ENCODE measurements at places on chromosomes 12 and 14.

GRCh38 chr14:101918065-101918989, 46.0 kb upstream of the DYNC1H1 start:
- DNase-seq: no peak

DNA sequence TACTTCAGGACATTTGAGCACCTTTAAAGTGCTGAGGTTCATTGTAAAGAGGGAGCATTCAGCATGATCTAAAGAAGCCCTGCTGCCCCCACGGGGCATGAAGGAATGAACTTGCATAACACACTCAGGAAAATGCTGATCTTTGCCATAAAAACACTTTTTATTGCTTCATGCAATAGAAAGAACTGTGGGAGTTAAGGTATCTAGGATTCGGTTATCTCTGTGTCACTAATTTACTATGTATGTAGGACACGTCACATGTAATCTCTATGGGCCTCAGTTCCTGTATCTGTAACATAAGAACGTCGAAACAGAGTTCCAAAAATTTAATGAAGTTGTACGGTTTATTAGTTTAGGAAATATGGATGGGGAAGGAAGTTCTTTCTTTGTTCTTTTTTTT, 33.0 kb downstream of the BTBD7 start:
- no peak for DNase-seq

DNA sequence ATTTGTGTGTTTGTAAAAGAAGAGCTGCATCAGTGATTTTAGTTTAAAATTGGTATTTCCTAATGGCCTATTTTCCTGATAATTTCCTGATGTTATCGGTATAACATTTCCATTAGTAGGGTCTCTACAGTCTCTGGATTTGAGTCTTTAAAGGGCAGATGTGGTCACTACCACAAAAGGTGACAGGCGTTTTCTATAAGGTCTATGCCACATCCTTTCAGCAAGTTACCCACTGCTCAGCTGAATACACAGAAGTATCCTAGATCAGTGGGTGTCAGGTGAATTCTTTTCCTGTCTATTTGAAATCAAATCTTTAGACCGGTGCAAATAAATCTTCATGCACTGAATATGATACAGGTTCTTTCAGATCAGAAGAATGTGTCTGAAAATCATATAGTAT, 90.2 kb downstream of the LIN7A start:
- DNase-seq: no peak

- DNase-seq: no peak
Observed at GRCh38 chr12:56629459-56630179, 507 bp downstream of the BAZ2A start.

GRCh38 chr14:68987653-68988036, 8.5 kb upstream of the ACTN1 start:
- no peak for DNase-seq

DNA sequence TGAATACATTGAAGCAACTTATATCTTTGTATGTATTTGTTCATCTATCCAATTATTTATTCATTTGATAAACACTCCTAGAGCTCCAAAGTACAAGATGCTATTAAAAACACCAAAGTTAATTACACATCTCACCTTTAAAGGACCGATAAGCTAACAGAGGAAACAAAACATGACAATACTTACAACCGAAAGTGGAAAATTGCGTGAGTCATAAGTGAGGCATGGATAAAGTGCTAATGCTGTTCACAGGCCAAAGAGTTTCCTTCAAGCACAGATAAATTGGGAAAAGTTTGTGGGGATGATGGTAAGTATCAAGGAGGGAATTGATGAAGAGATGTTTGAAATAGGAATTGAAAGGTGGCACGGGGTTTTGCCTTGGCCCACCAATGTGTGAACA, 172.8 kb upstream of the KITLG start:
- no peak for DNase-seq

DNA sequence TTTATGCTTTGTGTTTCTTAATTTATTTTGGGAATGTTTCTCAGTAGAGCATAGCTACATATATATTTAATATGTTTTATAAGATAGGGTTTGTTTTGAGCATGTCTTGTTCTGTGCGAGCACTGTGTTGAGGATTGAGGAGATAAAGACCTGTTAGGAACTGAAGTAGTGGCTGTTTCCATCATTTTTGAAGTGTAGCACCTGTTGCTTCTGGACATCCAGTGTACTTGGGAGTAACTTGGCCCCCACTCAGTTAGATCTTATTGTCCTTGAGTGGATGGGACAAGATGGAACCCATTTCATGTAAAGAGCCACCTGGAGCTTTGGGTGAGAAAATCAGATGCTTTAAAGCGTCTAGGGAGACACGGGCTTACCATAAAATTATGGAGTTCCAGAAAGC, 8.7 kb downstream of the PPP2R5C start:
- no peak for DNase-seq

DNA sequence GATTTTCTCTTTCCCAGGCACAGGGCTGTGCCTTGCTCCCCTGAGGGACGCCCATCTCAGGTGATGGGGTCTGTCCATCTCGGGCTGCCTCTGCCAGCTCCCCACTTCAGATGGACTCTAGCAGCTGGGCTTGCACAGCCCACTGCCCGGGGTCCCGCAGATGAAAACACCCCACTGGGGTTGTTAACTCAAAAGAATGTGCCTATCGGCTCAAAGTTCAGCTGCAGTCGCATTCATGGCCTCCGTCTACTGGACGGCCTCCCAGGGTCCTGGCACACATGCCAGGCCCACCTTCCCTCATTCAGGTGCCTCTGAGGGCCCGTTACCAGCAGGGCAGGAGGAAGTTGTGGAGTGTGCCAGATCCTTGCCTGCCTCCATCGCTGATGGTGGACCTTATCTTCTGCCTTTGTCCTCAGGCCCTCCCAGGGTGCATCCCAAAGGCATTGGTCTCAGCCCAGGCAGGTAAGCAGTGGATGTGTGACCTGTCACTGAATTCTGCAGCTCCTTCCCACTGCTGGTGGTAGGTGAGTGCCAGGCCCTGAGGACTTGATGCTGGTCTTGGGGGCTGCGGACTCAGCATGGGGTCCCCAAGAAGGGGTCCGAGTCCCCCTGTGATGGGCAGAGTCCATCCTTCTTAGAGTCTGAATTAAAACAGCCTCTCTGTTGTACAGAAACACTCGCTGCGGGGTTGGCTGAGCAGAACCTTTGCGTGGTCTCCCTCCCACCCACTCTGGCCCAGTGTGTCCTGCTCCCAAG, 324.6 kb upstream of the DIO3 start:
- no peak for DNase-seq

- peak; percentile 91 for DNase-seq
Observed at GRCh38 chr12:43758728-43759563, at the start of the genes IRAK4 and PUS7L. TSS of gene IRAK4 (plus strand) at chr12:43758951. CDS start at chr12:43768112, 9,161 bp downstream. TSS of gene PUS7L (minus strand) at chr12:43758790. CDS start at chr12:43755245, 3,545 bp downstream.

- no peak for DNase-seq
Observed at GRCh38 chr14:68462683-68463082, 330.2 kb downstream of the ZFP36L1 start.

GRCh38 chr14:68950111-68950510, 29.0 kb downstream of the ACTN1 start:
- no peak for DNase-seq

- no peak for DNase-seq
Observed at GRCh38 chr12:56948457-56948777, 9.0 kb downstream of the RDH16 start.

GRCh38 chr12:62466018-62466593, 520 bp upstream of the MON2 start:
- DNase-seq: no peak

DNA sequence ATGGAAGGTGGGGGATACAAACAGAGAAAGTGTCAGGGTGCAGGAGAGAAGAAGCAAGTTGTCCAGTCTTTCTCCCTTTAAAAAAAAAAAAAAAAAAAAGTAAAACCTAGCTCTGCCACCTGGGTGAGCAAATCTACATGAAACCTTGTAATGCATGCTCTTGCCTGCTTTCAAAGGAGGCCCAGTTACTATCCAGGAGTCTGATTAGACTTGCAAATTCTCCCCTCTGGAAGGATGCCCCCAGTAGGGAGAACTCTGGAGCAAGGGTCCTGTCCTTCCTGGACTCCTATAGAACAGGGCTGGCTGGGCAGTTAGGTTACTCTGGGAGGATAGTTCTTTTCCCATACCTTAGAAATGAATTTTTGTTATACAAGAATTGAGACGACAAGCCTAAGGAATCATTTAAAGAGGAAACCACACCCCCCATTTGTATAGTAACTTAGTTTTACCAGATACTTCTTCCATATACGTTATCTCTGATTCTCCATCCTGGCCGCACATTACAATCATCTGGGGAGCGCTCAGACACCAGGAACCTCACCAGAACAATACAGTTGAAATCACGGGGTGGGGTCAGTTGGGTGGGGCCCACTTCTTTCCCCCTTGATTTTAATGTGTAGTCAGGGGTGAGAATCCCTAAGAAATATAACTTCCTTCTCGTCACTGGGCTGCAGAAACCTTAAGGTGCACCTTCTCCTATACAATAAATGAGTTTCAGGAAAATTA, 30.5 kb downstream of the RAB35 start:
- no peak for DNase-seq

DNA sequence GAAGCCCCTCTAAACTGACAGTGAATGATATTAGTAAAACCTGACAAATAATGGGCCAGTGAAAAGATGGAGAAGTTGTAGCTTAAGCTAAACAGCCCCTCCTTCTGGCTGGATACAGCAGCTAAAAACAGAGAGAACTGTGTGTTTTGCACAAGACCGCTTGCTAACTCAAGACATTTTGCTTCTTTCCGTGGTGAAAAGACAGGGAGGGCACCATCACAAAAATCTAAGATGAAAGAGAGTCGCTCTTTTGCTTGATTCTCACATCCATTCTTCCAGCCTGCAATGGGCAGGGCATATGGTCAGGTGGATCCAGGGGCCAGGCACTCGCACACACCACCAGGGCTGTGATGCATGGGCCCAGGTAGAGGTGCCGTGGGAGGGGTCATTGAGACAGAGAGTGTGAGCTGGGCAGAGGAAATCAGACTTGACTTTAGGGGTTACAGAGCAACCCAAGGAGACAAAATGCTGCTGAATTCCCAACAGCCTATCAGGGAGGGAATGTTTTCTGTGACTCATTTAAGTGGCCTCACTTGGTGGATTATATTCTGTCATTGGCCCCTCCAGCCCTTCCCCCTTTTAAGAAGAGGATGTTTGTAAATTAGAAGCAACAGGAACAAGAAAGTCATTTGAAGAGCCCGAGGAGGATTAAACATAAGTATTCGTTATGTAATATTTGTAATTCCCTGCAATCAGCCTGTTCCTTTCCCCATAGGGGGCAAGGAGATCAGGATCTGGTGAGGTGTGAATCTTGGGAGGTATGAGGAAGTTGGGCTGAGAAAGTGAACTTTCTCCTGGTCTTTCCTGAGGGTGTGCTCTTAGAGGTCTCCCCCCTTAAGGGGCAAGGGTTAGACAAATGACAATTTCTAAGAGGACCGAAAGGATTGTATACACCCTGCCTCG, 12.3 kb downstream of the EMP1 start:
- DNase-seq: no peak

GRCh38 chr14:74620923-74621322, 8.9 kb upstream of the LTBP2 start:
- DNase-seq: no peak

DNA sequence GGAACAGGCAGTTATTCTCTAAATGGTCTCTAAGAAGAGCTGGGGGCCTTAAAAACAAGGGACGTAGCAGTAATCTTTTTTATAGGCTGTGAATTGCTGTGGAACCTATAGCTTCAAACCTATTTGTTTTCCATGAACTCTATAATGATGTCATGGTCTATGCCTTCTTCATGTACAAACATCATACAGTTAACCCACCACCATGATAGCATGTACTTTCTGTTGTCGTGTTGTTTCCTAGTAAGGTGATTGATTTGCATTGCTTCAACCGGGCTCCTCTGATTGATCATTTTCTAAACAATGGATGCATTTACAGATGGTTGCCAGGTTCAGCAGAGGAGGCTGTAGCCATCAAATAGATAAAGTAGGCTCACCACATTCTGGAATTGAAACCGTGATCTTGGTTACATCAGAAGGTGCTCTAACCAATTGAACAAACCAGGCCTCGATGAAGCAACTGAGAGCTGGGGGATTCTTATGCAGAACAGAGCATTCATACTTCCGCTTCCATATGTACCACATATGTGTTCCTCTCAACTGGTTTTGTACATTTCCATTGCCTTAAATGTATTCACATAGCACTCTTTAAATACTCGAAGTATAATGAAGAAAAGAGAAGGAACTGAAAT, 25.6 kb upstream of the PCNX1 start:
- DNase-seq: no peak

DNA sequence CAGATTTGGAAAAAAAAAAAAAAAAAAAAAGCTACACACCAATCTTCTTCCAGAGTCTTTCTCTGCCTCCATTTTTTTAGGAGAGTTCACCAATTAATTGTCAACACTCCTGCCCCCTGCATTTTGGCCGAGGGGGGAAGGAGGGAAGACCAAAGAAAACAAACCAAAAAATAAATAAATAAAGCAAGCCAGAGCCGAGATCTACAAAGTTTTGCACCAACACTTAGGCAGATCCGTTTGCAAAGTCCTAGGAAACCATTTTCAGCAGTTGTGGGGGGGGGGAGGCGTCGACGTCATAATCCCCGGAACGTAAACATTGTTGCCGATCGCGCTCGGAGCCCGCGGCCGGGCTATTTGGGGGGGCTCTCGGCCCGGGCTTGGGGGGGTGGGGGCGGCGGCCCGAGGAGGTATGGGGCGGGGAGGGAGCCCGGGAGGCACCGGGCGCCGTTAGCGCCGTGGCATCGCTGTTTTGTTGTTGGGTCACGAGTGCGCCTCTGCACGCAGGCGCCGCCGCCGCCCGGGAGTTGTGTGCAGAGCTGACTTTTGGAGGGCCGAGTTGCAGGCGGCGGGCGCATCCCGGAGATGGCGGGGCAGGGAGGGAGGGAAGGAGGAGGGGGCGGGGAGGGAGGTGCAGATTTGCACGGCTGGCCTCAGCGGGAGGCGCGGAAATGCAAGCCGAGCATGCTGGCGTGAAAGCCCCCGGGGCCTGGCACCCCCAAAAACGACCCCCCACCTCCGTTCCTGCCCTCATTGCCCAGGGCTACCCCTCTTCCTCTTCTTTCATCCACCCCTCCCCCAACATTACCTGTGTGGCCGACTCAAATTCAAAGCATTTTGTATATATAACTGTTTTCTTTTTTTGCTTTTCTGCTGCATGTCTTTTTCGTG, 598 bp downstream of the KDM2B start:
- no peak for DNase-seq

DNA sequence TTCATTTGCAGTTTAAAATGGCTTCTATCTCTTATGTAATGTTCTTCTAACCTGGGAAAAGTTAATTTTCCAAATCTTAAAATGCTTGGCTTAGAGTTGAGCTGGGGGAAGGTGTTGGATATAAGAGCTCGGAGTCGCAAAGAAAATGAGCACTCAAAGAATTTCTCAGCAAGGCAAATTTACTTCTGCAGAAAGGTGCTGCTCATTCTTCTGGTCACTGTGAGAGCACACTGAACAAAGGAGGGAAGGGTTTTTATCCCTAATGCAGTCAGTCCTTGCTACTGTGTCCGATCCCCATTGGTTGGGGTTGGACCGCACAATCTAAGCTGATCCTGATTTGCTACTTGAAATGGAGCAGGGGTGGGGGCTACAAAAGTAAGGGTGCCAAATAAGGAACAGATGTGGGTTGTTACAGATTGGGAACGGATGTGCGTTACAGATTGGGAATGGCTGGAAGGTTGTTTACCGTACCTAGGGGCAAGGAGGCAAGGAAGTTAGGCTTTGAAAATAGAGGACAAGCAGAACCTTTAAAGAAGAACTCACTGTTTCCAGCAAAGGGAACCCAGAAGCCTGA, 19.4 kb downstream of the TXNRD1 start:
- DNase-seq: no peak

- no peak for DNase-seq
Observed at GRCh38 chr12:110699591-110700445, 10.9 kb upstream of the HVCN1 start.

- no peak for DNase-seq
Observed at GRCh38 chr14:74194506-74195274, 44.6 kb upstream of the VSX2 start.
